ENCODE measurements at places on chromosomes 2 and 18.

DNA sequence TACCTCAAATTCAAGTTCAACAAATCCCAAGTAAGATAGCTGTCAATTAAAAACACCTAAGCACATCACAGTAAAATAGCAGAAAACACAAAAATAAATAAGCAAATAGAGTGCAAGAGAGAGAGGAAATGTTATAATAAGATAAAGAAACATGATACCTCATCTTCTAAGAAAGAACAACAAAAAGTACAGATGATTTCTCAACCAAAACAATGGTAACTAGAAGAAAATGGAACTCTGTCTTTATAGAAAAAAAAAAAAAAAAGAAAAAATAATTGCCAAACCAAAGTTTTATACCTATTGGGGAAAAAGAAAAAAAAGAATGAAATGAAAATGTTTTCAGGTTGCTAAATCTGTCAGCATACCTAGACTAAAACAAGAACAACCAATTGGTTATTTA lies 1253.5 kb upstream of the CDH2 start:
- no peak for DNase-seq

DNA sequence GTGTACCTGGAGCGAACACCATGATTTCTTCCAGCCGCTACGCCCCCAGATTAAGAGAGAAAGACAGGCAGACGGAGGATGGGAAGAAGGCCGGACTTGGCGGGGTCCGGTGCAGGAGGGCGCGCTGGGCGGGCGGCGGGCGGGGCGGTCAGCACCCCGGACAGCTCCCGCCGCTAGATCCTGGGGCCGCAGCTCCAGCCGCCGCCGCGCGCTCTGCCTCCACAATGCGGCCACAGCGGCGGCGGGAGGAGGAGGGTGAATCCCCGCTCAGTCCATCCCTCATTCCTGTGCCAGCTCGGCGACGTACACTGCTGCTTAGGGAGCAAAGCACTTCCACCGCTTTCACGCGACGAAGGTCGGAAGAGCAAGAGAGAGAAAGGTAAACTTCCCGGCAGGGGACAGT lies at the start of gene AKAIN1:
Gene AKAIN1 (minus strand): TSS at position 226 of the 403 bp plus-strand sequence. CDS start 204 bp downstream, at position 22.
- DNase-seq: peak; percentile 40

DNA sequence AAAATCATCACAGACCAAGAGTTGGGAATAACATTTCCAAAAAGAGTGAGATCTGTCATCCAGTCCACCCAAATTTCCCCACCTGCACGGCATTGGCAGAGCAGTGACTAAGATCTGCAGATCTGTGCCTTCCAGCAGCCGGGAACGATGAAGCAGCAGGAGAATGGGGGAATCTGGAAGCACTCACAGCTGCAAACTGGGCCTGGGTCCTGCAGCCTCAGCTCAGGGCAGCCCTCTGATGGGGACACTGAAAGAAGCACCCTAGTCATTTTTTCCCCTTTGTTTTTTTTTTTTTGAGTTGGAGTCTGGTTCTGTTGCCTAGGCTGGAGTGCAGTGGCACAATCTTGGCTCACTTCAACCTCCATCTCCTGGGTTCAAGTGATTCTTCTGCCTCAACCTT lies 4.4 kb upstream of the SAG start:
- DNase-seq: no peak

DNA sequence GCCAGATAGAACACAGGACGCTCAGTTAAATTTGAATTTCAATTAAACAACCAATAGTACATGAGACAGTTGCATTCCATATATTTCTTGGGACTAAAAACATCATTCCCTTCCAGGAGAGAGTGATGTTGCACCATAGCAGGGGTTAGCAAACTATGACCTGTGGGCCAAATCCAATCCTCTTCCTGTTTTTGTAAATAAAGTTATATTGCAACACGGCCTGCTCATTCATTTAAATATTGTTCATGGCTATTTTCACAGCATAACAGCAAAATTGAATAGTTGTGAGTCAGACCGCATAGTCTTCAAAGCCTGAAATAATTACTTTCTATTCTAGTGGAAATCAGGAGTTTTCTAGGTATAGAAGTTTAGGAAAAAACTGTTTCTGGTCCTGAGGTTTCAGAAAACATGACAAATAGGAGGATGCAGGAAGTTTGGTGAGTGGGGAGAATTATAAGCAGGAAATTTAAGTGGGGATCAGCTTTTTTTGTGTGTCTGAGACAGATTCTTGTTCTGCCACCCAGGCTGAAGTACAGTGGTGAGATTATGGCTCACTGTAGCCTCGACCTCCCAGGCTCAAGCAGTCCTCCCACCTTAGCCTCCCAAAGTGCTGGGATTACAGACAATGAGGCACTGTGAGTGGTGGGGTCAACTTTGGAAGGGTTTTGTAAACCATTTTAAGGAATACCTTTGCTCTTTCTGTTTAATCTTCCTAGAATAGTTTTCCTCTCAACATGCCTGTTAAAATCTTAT lies 131.5 kb downstream of the SOCS6 start:
- peak; percentile 60 for DNase-seq

GRCh38 chr2:157748371-157749142 lies 119.9 kb upstream of the ACVR1C start:
- peak; percentile 90 for DNase-seq

- DNase-seq: no peak
Measured at GRCh38 chr2:45629971-45630370, 18.9 kb upstream of the SRBD1 start.

All from fibroblast of skin of abdomen (primary cell).